Activated naive CD8-positive, alpha-beta T cell treated with anti-CD3 and anti-CD28 coated beads, Interleukin-2, amount 10 ng/mL, durations not matched to agents 7 days and 5 days (primary cell): ENCODE measurements at places on chromosomes 4 and X. TPM values are rescaled to one million over a fixed set of nuclear protein-coding genes. Genes with fewer than 3 reads are reported as not detected.

Gene GDPD2
- total RNA-seq, result not detected

Gene CLCN5
- total RNA-seq, result 3.1 TPM

Gene SYN1
- total RNA-seq, result 0.37 TPM

Gene CENPVL3
- not detected for total RNA-seq

Gene HTN3
- not detected for total RNA-seq

Gene HPSE
- 16.5 TPM for total RNA-seq

DNA sequence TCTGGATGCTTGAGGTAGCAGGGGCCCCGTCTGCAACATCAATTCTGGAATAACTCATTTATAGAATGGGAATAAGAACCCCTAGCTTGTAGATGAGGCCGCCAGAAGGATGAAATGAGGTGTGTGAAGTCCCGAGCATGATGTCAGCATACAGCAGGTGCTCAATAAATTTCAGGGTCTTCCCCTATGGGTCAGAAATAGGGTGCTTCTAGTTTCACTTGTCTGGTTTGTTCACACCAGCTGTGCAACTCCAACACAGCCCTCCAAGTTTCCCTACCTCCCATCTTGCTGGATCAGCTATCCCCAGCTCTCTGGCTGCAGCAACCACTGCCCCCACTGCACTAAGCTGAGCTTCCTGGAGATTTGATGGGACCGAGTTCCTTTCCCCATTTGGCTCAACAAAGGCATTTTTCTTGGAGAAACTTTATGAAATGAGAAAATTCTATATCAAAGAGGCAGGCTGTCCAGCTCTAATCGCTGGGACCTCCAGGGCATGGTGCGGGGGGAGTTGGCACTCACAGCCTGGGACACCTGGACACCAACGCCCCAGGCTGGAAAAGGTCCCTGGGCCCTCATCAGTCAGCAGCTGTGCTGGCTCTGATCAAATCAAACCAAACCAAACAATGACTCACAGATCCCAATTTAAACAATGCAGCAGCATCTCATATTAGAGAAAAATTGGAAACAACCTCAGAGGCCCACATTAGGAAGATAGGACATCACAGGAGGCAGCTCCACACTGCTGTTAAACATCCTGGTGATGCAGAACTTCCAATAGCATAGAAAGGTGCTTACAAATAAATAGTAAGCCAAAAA is 13.3 kb downstream of the SLC2A9 start:
- DNase-seq, result no peak

DNA sequence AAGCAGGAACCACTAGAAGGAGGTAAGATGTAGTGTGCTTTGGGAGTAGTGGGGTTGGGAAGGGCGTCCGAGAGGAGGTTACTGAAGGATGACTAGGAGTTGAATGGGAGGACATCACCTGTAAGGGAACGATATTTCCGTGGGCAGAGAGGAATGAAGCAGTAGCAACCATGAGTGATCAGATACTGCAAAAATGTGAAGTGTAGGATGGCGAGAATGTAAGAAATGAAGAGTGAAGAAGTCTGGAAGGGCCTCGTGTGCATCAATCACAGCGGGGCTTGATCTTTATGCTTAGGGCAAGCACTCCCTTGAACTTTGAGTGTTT is 594 bp downstream of the MSMO1 start:
- DNase-seq, result no peak

GRCh38 chr4:116953947-116954346 is 131.4 kb downstream of the TRAM1L1 start:
- no peak for DNase-seq

DNA sequence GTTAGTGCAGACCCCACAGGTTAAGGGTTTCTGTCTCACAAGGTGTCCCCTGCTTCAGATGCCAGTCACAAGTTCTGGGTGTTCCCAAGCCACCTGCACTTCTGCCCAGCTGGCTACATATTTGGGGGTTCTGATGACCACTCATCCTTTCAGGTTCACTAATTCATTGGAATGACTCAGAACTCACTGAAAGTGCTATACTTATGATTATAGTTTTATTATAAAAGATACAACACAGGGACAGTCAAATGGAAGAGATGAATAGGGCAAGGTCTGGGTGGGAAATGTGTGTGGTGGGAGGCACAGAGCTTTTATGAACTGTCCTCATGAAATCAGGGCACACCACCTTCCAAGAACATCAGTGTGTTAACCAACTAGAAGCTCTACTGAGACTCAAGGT is 97.7 kb upstream of the CASK start:
- DNase-seq, result no peak

DNA sequence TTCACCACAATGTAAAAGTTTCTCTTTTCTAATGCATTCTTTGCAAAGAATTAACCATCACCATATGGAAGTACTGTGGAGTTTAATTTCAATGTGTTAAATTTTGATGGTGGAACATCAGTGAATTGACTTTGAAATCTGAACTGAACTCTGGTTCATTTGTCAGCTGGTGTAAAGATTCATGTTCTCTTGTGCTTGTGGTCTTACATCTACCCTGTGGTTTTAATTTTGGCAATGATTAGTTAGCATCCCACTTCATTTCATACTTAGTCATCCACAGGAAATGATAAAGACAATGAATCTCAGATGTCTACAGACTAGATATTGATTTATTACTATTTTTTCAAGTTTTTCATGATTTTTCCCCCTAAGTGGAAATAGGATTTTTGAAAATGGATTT is 77.8 kb downstream of the GRID2 start:
- no peak for DNase-seq

DNA sequence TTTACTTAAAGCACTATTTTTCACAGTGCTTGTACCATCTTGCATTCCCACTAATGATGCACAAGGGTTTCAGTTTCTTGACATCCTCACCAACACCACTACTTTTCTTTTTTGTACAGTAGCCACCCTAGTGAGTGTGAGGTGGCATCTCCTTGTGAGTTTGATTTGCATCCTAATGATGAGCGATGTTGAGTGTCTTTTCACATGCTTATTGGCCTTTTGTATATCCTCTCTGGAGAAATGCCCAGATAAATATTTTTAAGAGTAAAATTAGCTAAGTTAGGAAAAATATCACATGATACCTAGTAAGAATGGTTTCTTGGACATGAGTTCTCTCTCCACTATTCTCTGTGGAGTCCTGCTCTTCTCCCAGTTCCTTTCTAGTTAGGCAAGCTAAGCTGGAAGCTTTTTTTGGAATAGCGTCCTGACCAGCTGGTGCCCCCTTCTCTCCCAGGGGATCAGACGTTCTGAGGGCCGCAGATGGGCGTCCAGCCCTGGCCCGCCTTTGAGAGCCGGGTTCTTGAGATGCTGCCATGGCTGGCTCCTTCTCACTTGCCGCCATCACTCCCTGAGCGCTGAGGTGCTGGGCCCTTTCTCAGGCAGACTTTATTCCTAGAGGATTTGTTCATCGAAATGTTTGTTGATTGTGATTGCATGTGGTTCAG is 132.1 kb downstream of the ARHGAP10 start:
- no peak for DNase-seq

GRCh38 chrX:148389629-148390028 is 110.8 kb upstream of the AFF2 start:
- no peak for DNase-seq

GRCh38 chrX:12149670-12150407 is 11.6 kb downstream of the FRMPD4 start:
- no peak for DNase-seq

DNA sequence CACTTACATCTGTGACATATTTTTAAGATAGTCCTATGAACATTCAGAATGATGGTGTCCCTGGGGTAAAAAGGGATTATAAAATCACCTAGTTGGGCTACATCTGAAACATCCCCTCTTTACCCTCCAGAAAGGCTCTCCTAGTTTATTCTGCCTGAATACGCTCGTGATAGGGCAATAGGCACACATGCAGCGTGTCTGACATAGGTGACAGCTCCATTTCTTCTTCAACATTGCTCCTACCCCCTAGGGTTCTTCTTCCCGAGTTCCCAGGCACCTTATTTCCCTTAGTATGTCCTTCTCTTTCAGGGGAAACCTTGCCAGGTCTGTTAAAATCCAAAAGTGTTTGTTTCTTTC is 27.1 kb upstream of the CFAP299 start:
- DNase-seq, result no peak

DNA sequence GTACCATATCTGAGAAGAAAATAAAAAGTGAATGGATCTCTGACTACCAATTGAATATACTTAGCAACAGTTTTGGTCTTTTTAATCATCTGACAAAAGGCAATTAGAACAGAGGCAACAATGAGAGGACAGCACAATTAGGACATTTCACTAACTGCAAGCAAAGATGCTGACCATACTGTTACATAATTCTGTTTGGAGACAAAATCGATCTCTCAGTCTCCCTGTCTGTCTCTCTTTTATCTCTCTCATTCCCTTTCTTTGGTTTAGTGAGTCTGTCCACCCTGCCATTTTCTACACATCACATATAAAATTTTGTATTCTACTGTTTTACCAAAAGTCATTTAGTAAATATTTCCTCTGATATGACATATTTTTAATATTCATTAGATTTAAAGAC is 2.2 kb upstream of the AFM start:
- DNase-seq, result no peak

GRCh38 chrX:78321809-78322208 is 5.6 kb downstream of the CYSLTR1 start:
- DNase-seq, result peak; percentile 34

- no peak for DNase-seq
These were observed 23.0 kb downstream of the CDKL5 start for GRCh38 chrX:18448416-18448815.

- DNase-seq, result no peak
These were observed 138.9 kb upstream of the TRAM1L1 start for GRCh38 chr4:117224256-117224655.

DNA sequence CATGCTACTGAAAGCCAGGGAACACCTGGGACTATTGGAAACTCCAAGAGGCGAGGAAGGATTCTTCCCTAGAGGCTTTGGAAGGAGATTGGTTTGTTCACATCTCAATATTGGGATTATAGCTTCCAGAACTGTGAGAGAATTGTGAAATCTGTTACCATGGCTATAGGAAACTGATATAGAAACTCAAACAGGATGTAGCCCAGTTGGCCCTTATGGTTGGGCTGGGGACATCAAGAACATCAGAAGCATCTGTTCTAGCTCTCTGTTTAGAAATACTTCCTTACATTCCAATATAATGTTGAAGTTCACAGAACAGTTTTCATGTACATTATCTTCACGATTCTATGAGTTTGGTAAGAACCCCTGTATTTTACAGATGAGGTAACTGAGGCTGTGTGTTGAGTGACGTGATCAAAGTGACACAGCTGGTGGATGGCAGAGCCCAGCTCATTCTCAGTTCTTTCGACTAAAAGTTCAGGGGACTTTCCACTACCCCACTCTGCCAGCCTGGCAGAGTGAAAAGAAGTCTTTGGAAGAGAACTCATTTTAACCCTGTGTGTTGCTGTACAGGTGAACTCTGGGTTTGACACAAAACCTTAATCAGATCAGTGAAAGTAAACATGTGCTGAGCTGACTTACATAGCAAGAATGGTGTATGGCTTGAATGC is 183.0 kb downstream of the GBA3 start:
- no peak for DNase-seq

- no peak for DNase-seq
These were observed 181.0 kb downstream of the GPAT3 start for GRCh38 chr4:83716874-83717273.
